ENCODE measurements at places on chromosomes 3 and 15.

DNA sequence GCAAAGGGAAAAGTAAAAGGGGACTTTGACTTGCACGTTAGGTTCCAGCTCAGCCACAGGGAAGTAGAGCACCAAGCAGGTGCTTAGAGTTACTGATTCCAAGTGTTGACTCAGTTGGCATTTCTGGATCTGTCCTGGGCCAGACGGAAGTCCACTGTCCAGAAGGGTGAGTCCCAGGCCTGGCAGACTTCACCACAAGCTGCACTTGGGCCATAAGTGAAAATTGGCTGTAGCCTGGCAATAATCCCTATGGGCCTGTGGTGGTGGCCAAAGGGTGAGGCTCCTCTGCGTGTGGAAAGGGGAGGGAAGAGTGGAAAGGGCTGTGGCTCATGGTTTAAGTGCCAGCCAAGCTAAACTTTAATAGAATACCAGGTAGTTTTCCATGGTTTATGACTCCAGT lies 121.5 kb downstream of the DTWD1 start:
- no peaks in the 10 kb centered on the region for H3K4me1 ChIP-seq
- H3K27me3 ChIP-seq, result no peaks in the 10 kb centered on the region
- H3K27ac ChIP-seq, result no peak overlapping the region

- no peak overlapping the region for H3K4me3 ChIP-seq
- H3K27ac ChIP-seq, result no peak overlapping the region
- no peaks in the 10 kb centered on the region for H3K36me3 ChIP-seq
- no peaks in the 10 kb centered on the region for H3K27me3 ChIP-seq
- no peaks in the 10 kb centered on the region for H3K4me1 ChIP-seq
Measured at GRCh38 chr15:64067564-64068030, 21.3 kb upstream of the DAPK2 start.

DNA sequence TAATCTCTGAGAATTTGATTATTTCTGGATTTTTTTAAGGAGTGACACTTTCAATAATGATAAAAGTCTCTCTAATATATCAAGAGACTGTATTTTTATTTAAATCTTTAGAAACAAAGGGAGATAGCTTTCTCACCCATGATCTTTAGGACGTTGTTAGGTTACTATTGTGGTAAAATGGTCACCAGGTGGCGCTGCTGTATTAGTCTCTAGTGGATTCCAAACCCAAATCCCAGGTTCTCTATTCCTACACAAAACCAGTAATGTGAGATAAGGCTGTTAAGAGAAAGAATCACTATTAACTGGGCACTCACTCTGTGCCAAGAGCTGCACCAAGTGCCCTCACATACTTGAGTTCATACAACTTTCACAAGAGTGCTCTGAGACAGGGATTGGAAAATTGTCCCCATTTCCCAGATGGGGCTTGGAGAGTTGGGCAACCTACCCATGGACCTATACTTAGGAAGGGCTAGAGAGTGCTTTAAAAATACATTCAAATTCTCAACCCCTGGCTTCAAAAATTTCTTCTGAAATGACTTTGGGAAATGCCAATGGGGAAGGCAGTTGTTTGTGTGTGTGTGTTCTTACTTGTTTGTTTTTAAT lies 593.4 kb upstream of the TGFBR2 start:
- H3K36me3 ChIP-seq, result no peaks in the 10 kb centered on the region
- peak; percentile 59 for DNase-seq
- no peak overlapping the region for H3K27ac ChIP-seq
- no peaks in the 10 kb centered on the region for H3K4me1 ChIP-seq
- H3K27me3 ChIP-seq, result no peaks in the 10 kb centered on the region

DNA sequence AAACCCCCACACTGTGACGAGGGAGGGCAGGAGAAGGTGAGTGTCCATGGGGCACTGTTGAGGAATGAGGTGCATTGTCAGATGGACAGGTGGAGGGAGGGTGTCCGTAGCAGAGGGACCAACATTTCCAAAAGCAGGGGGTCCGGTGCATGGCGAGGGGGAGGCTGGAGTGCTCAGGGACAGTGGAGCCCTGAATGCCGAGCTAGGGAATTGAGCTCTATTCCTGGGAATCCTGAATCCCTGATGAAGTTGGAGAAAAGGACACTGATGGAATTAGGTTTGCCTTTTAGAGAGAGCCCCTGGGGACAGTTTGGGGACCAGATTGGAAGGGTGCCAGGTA lies 7.9 kb upstream of the ANPEP start:
- no peak overlapping the region for H3K27ac ChIP-seq
- H3K27me3 ChIP-seq, result no peaks in the 10 kb centered on the region
- DNase-seq, result no peak
- H3K4me3 ChIP-seq, result no peak overlapping the region
- H3K4me1 ChIP-seq, result no peaks in the 10 kb centered on the region
- H3K36me3 ChIP-seq, result no peaks in the 10 kb centered on the region

- no peak for DNase-seq
- H3K4me1 ChIP-seq, result no peaks in the 10 kb centered on the region
Measured at GRCh38 chr15:47332481-47332880, 384.8 kb upstream of the SEMA6D start.

GRCh38 chr15:60115579-60116380 lies 111.7 kb downstream of the FOXB1 start:
- no peaks in the 10 kb centered on the region for H3K27me3 ChIP-seq
- no peak overlapping the region for H3K27ac ChIP-seq
- H3K4me1 ChIP-seq, result no peaks in the 10 kb centered on the region
- no peak overlapping the region for H3K4me3 ChIP-seq

DNA sequence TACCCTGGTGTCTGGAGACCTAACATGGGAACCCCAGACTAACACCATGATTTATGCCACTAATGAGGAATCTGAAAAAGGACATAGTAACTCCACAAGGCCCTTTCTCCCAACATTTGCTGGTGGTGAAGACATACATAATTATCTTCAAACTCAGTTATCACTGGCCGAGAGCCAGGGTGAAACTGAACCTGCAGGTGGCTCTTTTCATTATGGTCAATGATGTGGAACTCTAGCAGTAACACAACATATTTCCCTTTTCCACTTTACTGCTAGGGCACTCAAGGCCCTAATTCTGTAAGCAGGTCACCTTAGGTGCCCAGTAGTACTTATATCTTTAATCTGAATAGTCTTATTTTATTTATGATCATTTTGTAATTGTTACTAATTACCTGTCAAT lies 326.4 kb upstream of the SATB1 start:
- DNase-seq, result no peak
- no peak overlapping the region for H3K4me3 ChIP-seq
- H3K27me3 ChIP-seq, result no peaks in the 10 kb centered on the region
- H3K36me3 ChIP-seq, result no peaks in the 10 kb centered on the region
- no peak overlapping the region for H3K27ac ChIP-seq

DNA sequence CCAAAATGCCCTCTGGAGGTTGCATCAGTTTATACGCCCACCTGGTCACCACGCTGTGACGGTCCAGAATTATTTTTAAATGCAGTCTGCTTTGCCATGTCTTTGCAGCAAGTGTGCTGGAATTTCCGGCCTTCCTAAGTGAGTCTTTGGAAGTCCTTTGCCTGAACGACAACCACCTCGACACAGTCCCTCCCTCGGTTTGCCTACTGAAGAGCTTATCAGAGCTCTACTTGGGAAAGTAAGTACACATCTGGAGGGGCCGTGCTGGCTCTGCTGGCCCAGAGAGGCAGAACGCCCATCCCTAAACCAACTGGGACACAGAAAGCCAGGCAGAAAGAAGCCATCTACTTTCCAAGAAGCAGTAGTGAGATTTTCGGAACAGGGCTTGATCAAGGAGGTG lies 101.8 kb downstream of the LRRK1 start:
- H3K4me3 ChIP-seq, result no peak overlapping the region
- DNase-seq, result no peak
- no peaks in the 10 kb centered on the region for H3K27me3 ChIP-seq

DNA sequence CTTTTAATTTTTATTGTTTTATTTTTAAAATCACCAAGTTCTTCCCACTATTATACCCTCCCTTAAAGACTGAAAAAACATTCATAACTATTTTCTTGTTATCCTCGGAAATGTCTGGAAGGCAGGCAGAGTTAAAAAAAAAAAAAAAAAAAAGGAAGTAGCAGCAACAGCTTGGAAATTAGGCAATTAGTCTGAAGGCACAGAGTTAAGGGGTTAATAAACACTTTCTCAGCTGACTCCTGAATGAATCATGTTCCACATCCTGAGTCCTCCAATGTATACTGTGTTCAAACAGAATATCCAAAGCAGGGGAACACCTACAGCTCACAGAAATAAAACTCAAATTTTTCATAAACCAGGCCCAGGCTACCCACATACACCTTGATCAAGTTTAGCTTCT lies 5.8 kb downstream of the HEXA start:
- H3K4me3 ChIP-seq, result no peak overlapping the region
- peaks cover 7% of the 10 kb centered on the region for H3K4me1 ChIP-seq
- DNase-seq, result no peak
- H3K27me3 ChIP-seq, result no peaks in the 10 kb centered on the region

DNA sequence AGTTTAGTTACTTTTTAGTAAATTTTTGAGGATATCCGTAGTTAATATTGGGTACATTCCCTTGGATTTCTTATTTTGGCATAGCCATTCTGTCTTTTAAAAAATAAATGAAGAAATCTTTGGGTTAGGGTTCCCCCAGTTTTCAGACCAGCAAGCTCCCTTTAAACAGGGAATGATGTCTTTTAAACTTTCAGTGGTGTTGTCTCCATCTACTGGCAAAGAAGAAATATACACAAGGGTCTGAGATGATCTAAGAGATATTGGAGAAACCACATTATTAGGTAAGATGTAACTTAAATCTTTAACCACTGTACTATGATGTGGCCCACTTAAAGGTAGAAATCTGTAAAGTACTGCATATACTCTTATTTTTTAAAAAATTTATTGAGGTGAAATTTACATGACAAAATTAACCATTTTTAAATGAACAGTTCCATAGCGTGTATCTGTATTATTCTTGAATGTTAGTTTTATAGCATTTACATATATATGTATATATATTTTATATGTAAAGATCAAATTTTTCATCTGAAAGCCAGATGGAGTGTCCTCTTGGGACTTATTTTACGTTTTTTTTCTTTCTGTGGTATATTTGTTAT lies 35.1 kb upstream of the EIF3J start:
- H3K27me3 ChIP-seq, result no peaks in the 10 kb centered on the region
- H3K27ac ChIP-seq, result no peak overlapping the region
- no peaks in the 10 kb centered on the region for H3K4me1 ChIP-seq
- peak; percentile 50 for DNase-seq
- no peak overlapping the region for H3K4me3 ChIP-seq
